ENCODE measurements at places on chromosomes 16 and 17.

GRCh38 chr17:10992106-10992880, 154.4 kb upstream of the PIRT start:
- no peak for DNase-seq

DNA sequence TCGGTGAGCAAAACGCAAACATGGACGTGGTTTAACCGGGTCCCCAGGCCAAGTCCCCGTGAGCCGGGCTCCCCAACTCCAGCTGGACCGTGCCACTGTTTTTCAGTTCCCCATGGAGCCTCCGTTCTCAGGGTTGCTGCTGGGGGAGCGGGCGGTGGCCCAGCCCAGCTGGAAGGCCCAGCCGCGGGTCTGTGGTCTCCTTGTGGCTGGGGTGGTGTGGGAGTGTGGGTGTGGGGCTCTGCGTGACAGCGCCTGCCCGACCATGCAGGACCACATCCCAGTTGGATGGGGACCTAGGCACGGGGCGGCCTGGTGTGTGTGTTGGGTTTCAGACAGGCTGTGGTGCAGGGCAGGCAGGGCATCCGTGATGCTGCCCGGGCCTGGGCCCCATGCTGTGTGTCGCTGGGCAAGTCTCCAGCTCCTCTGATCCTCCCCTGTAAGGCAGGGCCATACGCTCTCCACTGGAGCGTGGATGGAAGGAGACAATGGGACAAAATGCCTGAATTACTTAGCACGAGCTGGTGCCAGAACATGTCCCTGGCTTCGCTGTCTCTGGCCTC, 40.3 kb downstream of the COX4I1 start:
- DNase-seq, result no peak

DNA sequence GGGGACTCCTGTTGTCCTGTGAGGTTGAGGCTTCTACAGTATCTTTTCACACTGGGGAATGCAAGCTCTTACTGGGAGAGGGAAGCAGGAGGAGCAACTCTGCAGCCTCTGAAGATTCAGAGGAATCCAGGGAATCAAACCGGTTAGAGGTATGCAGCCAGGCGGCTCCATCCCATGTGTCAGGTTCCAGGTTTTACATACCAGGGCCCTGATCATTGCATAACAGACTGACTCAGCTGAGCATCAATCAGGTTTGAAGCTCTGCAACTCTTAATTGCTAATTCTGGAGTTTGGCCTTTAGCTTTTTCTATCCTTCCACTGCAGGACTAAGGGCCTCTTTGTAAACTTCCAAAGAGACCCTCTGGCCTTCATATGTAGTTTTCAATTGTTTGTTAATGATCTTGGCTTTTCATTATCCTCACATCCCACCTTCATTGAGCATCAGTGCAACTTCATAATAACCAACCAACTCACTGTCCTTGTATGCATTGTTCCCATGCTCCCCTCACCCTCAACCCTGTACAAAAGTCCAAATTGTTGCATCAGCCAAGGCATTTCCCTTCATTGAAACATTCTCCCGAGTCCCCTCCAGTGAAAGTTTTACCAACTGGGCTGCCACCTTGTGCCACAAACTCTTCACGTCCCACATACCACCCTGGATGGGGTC, 59.7 kb upstream of the DHX40 start:
- DNase-seq, result no peak

GRCh38 chr16:17404941-17405689, 65.6 kb downstream of the XYLT1 start:
- no peak for DNase-seq

GRCh38 chr17:41278176-41278955, 2.9 kb downstream of the KRTAP9-7 start:
- no peak for DNase-seq

DNA sequence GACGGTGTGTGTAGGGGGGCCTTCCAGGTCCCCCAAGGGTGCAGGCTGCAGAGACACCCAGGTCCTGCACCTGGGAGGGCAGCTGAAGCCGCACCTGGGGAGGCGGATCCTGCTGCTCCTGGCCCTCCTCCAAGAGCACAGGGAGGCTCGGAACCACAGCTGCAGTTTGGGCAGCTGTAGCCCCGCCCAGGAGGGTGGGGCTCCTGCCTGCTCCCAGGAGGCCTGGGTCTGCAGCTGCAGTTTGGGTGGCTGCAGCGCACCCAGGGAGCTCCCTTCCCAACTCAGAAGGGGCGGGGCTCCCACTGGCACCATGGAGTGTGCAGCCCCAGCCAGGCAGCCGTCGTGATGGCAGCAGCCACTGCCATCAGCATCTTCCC, 69.4 kb upstream of the NKD1 start:
- no peak for DNase-seq

DNA sequence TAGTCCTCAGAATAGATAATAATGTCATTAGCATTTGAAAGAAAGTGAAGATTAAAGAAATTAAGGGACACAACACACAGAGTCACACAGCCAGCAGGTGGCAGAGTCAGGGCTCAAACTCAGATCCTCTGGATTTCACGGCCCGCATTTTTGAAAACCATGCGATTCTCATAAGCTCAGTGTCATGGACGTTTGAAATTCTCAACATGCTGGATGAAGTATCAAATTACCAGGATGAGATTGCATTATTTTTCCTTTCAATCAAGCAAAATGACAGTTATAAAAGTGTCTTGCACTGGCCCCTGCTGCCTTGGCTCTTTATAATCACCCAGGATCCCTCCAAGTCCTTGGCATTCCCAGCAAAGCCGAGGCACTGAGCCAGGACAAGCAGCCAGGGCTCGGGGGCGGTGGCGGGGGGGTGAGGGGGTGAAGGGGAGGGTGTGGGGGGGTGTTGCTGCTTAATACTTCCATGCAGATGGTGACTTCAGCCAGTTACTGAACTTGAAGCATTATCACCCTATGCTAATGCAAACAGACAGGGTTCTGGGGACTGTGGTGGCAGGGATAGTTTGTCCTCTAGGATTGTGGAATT, 6.6 kb upstream of the BMERB1 start:
- DNase-seq, result peak; percentile 32

- DNase-seq, result no peak
Measured at GRCh38 chr17:29620779-29621500, 1.8 kb downstream of the CORO6 start.

DNA sequence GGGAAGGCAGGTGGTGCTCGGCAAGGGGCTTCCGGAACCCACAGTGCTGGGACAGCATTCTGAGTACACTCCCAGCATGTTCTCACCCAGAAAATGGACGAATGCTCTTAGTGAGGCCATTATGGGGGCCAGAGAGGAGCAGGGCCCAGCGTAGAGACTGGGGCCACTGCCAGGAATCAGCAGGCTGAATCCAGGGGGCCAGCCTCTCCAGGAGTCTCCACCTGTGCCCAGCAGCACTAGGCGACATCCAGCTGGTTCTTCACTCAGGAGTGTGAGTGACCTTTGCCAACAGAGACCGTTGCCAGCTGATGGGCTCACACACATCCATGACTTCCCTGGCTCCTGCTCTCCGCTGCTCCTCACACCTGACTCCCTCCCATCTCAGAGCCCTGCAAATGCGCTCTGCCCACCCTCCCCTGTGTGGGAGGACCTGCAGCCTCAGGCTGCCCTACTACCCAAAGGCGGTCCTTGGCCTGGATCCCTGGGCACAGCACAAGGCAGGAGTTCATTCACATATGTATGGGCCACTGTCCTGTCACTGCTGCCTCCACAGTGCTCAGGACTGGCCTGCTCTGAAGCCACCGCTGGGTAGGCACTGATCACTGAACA, 5.1 kb downstream of the RHBDF1 start:
- DNase-seq, result no peak

- no peak for DNase-seq
Measured at GRCh38 chr16:53689636-53690035, 14.0 kb downstream of the RPGRIP1L start.

GRCh38 chr17:42699415-42699740, 17.0 kb downstream of the CNTNAP1 start:
- no peak for DNase-seq

DNA sequence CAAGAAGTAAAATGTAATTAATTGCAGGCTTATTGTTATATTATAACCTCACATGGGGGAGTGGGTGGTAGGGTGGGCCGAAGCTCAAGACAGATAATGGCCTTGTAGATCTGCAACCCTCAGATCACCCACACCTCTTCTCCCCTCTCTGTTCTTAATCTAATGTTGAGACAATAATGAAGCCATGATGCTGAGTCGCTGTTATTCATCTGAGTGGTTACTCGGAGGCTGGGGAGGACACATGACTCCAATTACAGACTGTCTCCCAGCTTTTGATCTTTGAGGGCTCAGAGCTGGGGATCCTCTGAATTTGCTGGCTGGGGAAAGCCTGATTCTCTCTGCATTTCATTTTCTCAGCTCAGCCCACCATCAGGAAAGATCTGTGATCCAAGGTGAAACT, 275.3 kb downstream of the SHISA9 start:
- no peak for DNase-seq

DNA sequence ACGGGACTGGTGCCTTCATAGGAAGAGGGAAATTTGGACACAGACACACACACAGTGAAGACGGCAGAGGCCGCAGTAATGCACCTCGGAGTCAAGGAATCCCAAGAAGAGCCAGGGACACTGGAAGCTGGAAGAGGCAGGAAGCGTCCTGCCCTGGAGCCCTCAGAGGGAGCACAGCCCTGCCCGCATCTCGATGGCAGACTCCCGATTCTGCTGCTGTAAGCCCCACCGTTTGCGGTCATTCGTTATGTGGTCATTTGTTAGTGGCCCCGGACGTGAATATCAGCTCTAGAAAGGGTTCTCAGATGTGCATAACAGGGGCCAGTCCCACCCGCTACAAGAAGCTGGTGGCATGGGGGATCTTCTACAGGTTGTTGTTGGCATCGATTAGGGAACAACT, 316.6 kb downstream of the FOXL1 start:
- DNase-seq, result no peak

DNA sequence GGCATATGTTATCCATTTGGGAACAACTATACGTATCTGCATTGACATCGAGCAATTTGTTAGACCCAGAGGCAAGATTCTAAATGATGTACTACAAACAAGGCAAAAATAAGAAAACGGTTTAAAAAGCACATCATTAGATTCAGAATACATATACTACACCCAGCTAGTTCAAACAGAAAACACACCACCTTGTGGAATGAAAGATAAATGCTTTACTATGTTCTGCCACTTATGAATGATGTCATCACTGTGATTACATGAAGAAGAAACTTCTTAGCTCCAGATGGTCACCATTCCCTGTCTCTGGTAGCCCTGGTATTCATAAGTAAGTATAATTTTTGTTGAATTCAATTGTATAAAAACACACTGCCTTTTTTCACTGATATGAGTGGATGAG, 7.8 kb downstream of the NACA2 start:
- no peak for DNase-seq

GRCh38 chr17:21146362-21147015, 19.7 kb downstream of the DHRS7B start:
- no peak for DNase-seq

GRCh38 chr17:15418781-15419180, 48.6 kb downstream of the CDRT4 start:
- DNase-seq, result no peak

DNA sequence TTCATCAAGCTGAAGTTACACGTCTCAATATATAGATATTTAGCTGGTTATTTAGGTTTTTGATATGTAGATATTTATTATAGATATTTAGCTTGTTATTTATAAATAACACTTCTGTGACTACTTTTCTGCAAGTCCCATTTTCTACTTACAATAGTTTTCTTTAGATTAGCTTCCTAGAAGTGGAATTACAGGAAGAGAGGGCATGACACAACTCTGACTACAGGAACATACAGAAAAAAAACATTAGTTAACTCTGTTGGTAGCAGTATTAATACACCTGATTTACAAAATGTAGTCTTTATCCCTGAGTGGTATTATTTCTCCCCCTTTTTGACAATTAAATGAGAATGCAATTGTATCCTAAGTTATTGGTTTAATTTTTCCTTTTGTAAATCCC, 21.2 kb upstream of the CCL1 start:
- no peak for DNase-seq

GRCh38 chr16:4499196-4499555, 23.0 kb downstream of the HMOX2 start:
- no peak for DNase-seq

GRCh38 chr16:76441876-76442275, 164.7 kb downstream of the CNTNAP4 start:
- DNase-seq, result no peak

- DNase-seq, result no peak
Measured at GRCh38 chr16:89811321-89811720, 5.1 kb downstream of the FANCA start.

- DNase-seq, result no peak
Measured at GRCh38 chr17:58811290-58811689, 55.6 kb downstream of the PPM1E start.

DNA sequence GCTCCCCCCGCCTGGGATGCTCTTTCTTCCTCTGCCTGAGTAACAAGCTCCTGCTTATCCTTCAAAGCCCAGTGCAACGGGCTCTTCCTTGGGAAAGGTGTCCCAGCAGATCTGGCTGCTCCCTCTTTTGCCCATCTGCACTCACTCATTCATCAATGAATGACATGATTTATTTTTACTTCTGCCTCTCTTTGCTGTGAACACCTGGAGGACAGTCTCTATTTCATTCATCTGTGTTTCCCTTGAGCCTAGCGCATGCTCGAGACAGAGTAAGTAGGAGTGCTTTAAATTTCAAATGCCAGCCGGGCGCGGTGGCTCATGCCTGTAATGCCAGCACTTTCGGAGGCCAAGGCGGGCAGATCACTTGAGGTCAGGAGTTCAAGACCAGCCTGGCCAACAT, 22.0 kb upstream of the GINS2 start:
- no peak for DNase-seq

DNA sequence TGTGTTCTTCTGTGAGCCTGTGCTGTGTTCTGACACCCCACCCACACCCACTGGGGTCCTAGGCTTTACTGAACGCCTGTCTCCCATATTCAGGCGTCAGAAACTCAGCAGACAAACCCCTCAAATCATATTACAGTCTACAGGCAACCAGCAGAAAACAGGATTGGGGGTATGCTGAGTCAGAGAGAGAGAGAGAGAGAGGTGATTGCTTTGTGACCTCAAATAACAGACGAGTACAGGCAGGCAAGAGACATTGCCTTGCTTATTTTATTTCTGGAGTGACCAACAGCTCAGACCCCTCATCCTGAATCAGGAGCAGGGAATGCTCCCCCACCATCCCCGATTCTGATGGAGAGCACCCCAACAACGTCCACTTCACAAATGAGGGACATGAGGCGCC, 473.9 kb downstream of the PMP22 start:
- DNase-seq, result no peak
